ENCODE measurements at places on chromosomes 6 and 20. TPM values are rescaled to one million over a fixed set of nuclear protein-coding genes. Genes with fewer than 3 reads are reported as not detected.

BPIFB1 gene
- total RNA-seq = not detected

GPR63 gene
- 0.13 TPM for total RNA-seq

CAPN11 gene
- 8.6 TPM for total RNA-seq

RAMACL gene
- 1.8 TPM for total RNA-seq

EYA4 gene
- total RNA-seq = not detected

NANP gene
- 4.2 TPM for total RNA-seq

ENPP1 gene
- 0.31 TPM for total RNA-seq

UFL1 gene
- 13.9 TPM for total RNA-seq

MMP24 gene
- 0.38 TPM for total RNA-seq

PRKN gene
- 0.16 TPM for total RNA-seq

RRAGD gene
- 0.49 TPM for total RNA-seq

GLP1R gene
- total RNA-seq = not detected

DEFB132 gene
- total RNA-seq = not detected

LCA5 gene
- total RNA-seq = 3.3 TPM

SNAI1 gene
- 1.4 TPM for total RNA-seq

C20orf141 gene
- total RNA-seq = not detected

ACSS1 gene
- total RNA-seq = 24.8 TPM

PPP1R3D gene
- total RNA-seq = 6.4 TPM

APOM gene
- 0.16 TPM for total RNA-seq

TSBP1 gene
- not detected for total RNA-seq

POLH gene
- 26.6 TPM for total RNA-seq

MLIP gene
- 1.1 TPM for total RNA-seq

AVP gene
- not detected for total RNA-seq

VGLL2 gene
- not detected for total RNA-seq

CYP21A2 gene
- total RNA-seq = not detected

DZANK1 gene
- total RNA-seq = 0.49 TPM

WFDC12 gene
- not detected for total RNA-seq

PBOV1 gene
- not detected for total RNA-seq

TRERF1 gene
- total RNA-seq = 0.06 TPM

PSORS1C2 gene
- total RNA-seq = not detected

ZSCAN16 gene
- 11.0 TPM for total RNA-seq

PTCRA gene
- total RNA-seq = not detected

CCN6 gene
- not detected for total RNA-seq

PLG gene
- total RNA-seq = under 0.01 TPM

TSHZ2 gene
- total RNA-seq = 0.65 TPM

FAM209B gene
- total RNA-seq = not detected

FLRT3 gene
- 0.50 TPM for total RNA-seq

BLOC1S5 gene
- total RNA-seq = 19.8 TPM

SLC26A8 gene
- total RNA-seq = not detected

COL21A1 gene
- 0.06 TPM for total RNA-seq

STX11 gene
- 16.4 TPM for total RNA-seq

LY86 gene
- not detected for total RNA-seq

TRIM38 gene
- 6.8 TPM for total RNA-seq

All from bladder microvascular endothelial cell (primary cell).